Mucosa of gallbladder (tissue), 1 donor: ENCODE measurements at places on chromosomes 5 and 9.

- DNase-seq = no peak
Measured at GRCh38 chr5:143078313-143078712, 308.1 kb downstream of the ARHGAP26 start.

GRCh38 chr5:56588636-56589480 lies 226.5 kb upstream of the MAP3K1 start:
- no peak for DNase-seq

DNA sequence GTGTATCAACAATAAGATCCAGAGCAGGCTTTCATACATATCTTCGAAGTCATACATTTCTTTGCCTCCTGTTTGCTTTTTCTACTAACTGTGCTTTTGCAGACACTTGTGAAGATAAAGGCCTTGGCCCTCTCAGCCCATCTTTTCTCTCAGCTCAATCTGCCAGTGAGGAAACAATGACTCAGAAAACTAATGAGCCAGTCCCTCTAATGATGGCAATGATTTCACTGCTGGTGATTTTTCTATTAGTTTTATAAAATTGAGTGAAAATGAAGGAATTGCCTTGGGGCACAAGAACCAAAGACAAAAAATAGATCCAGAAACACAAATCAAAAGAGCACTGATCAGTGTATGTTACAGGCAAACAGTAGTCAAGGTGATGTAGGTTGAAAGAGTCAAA lies 167.7 kb upstream of the PPP2R2B start:
- no peak for DNase-seq

DNA sequence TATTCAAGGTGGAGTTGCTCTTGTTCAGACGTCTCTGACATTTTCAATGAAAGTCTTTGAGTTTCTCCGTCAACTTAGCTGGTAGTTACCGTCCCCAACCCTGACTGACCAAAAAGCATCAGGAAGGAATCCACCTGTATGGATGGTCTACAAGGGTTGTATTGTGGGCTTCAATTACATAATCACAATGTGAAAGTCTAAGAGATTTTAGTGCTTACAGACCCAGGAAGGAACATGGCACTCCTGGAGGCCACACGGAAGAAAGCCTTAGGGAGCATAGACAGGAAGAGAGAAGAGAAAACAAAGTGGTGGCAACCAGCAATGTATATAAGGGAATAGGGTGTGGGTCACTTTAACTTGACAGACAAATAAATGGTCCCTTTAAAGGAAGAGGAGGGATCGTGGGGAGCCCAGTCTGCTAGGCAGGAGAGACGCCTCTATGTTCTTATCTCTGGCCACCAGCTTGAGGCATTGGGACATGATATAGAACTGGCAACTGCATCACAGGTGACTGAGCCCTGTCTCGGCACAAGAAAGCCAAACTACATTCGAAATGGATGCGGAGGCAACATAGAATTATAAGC lies 80.4 kb downstream of the ALDH7A1 start:
- no peak for DNase-seq

DNA sequence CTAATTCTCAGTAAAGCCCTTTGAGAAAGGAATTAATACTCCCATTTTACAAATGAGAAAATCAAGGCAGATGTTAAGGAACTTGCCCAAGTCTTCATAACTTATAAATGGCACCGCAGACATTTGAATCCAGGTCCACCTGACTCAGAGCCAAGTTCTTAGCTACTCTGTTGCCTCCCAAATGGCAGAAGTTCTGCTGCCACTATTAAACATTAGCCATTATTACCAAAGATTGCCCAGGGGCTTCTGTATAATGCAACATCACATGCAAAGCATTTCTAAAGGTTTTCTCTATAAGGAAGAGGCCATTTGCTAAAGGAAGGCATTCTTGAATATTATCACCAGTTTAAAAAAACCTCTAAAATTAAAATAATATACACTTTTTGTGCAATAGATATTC lies 28.3 kb downstream of the TPD52L3 start:
- no peak for DNase-seq
